ENCODE measurements at places on chromosomes 7 and 10. TPM values are rescaled to one million over a fixed set of nuclear protein-coding genes. Genes with fewer than 3 reads are reported as not detected.

EBF3 gene
- 0.38 TPM for total RNA-seq

FRAT1 gene
- total RNA-seq = 16.7 TPM

FKBP9 gene
- total RNA-seq = 86.4 TPM

HOXA2 gene
- 18.6 TPM for total RNA-seq

GIMAP8 gene
- total RNA-seq = not detected

TSPAN33 gene
- total RNA-seq = 22.2 TPM

MACROH2A2 gene
- 143 TPM for total RNA-seq

ARHGEF35 gene
- total RNA-seq = 17.3 TPM

CYP26C1 gene
- total RNA-seq = 0.29 TPM

PHKG1 gene
- 1.2 TPM for total RNA-seq

FGFBP3 gene
- 6.2 TPM for total RNA-seq

ACTL6B gene
- 4.2 TPM for total RNA-seq

Data from progenitor cell of endocrine pancreas (in vitro differentiated cells).